Left lung (tissue), 14 donors: ENCODE measurements at places on chromosomes 1 and 21. TPM values are rescaled to one million over a fixed set of nuclear protein-coding genes. Genes with fewer than 3 reads are reported as not detected.

RGSL1 gene
- not detected for polyA plus RNA-seq

CHI3L2 gene
- 0.95 TPM for polyA plus RNA-seq

GGPS1 gene
- 51.5 TPM for polyA plus RNA-seq

MAN1C1 gene
- 15.8 TPM for polyA plus RNA-seq

CSMD2 gene
- 0.41 TPM for polyA plus RNA-seq

NHLH1 gene
- polyA plus RNA-seq: 0.13 TPM

TTC24 gene
- not detected for polyA plus RNA-seq

TMEM269 gene
- 1.5 TPM for polyA plus RNA-seq

CBR3 gene
- 4.6 TPM for polyA plus RNA-seq

ZNF697 gene
- polyA plus RNA-seq: 27.1 TPM

HHIPL2 gene
- polyA plus RNA-seq: 1.5 TPM

ADAR gene
- 154 TPM for polyA plus RNA-seq

TNFRSF8 gene
- 0.17 TPM for polyA plus RNA-seq

PUM1 gene
- 111 TPM for polyA plus RNA-seq

HAX1 gene
- 79.3 TPM for polyA plus RNA-seq

EPS8L3 gene
- 0.33 TPM for polyA plus RNA-seq

LCE2A gene
- polyA plus RNA-seq: not detected

BRDT gene
- not detected for polyA plus RNA-seq

PTGS2 gene
- 5.0 TPM for polyA plus RNA-seq
